ENCODE measurements at places on chromosomes 2 and 18. TPM values are rescaled to one million over a fixed set of nuclear protein-coding genes. Genes with fewer than 3 reads are reported as not detected.

DNA sequence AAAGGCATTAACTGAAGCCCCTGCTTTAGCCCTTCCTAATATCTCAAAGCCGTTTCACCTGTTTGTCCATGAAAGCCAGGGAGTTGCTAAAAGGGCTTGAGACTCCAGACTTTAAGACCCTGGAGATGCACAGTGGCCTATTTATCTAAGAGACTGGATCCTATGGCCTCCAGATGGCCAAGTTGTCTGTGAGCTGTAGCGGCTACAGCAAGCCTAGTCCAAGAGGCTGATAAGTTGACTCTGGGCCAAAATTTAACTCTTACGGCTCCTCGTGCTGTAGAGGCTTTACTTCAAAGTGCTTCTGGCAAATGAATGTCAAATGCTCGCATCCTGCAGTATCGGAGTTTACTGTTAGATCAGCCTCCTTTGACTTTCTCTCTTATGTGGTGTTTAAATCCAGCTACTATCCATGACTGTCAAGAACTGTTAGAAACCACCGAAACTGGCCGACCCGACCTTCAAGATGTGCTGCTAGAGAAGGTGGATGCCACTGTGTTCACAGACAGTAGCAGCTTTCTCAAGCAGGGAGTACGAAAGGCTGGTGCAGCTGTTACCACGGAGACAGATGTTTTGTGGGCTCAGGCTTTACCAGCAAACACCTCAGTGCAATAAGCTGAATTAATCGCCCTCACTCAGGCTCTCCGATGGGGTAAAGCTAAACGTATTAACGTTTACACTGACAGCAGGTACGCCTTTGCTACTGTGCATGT lies 336.7 kb upstream of the CNTNAP5 start:
- no peak for DNase-seq

GRCh38 chr2:201546576-201546975 lies 95.0 kb downstream of the STRADB start:
- no peak for DNase-seq

COL6A3 gene
- 89.5 TPM for total RNA-seq

- no peak for DNase-seq
These were observed 184.5 kb downstream of the BCL2 start for GRCh38 chr18:63135101-63135500.

- no peak for DNase-seq
These were observed 206.4 kb downstream of the NBAS start for GRCh38 chr2:15354596-15355366.

DNA sequence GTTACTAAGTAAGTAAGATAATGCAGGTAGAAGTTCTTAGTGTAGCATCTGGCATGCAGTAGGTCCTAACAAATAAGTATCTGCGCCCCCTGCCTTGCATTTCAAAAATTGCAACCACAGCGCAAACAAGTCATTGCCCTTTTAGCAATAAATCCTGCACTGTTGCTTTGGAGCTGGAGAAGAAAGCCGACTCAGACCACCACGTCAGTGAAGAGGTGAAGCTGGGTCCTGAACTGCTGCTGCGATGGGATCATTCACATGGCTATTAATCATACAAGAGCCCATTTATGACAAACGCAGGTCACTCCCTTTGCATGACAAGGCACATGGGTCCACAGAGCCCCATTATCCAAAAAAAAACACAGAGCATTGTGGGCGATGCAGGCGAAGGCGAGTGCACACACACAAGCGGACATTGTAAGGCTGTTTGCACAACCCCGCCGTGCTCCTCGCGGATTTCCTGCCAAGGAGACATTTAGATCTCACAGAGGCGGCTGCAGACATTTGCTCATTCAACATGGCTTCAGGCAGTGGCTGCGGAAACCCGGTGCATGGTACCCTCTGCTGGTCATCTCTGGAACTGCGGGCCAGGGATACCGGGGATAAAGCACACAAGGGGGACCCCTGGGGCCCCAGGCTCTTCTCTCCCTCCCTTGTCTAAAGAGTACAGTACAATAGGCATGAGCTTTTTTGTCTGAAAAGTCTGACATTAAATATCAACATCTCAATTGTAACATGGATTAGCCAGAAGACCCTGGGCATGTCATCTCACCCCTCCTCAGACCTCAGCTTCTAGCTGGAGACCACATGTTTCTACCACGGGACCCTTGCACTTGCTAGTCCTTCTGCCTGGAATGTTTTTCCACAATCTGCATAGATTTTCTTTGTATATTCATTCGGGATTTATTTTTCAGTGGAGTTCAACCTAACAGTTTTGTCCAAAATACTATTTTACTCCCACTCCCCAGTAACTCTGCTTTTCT lies 56.7 kb downstream of the CYRIA start:
- DNase-seq: peak; percentile 93

ARHGEF4 gene
- 3.9 TPM for total RNA-seq

- DNase-seq: no peak
These were observed 48.5 kb downstream of the NAT8 start for GRCh38 chr2:73593680-73594079.

GRCh38 chr2:88448248-88448647 lies 4.2 kb downstream of the FOXI3 start:
- DNase-seq: no peak

DNA sequence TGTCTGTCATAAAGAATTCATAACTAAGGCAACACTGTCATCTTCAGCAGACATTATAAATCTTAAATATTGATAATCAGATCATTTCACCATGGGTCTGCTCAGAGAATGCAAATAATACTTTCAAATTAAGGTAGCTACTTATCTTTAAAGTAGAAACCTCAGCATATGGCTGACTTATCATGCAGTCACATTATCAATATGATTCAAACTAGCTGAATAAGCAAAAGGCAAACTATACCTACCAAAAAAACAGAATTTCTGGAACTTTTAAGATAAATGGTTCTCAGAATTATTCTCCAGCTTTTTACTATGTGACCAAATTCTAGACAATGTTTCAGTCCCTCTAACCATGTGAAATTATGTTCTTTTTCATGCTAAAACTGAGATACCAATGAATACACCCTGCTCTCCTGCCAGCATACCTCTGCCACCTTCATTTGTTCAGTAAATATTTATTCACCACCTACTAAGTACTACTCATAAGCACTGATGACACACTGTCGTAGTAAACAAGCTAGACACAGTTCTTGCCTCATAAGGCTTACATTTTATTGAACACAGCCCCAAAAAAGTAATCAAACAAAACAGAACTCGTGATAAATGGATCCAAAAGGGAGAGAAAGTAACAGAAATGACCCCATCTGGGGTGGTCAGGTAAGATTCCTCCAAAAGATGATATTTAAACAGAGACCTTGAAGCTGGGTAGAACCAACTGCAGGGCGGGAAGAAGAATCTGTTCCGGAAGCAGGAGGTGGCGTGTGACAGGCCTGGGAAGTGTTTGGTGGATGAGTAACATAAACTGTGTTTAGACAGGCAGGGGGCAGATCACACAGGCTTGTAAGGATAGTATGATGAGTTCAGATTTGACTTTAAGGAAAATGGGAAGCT lies 17.7 kb downstream of the SPIRE1 start:
- DNase-seq: peak; percentile 79

FBXO15 gene
- 0.51 TPM for total RNA-seq
